ENCODE measurements at places on chromosomes 12 and 14.
A peak's percentile ranks its signal among the peaks of the same experiment; 100 is the strongest.

- DNase-seq, result no peak
These were observed 23.7 kb downstream of the NINJ2 start for GRCh38 chr12:639566-639965.

GRCh38 chr12:201361-201760, 12.6 kb downstream of the SLC6A12 start:
- DNase-seq, result no peak

GRCh38 chr12:103773109-103773910, 67.7 kb downstream of the NT5DC3 start:
- no peak for DNase-seq

- no peak for DNase-seq
These were observed 113.8 kb downstream of the KCNK10 start for GRCh38 chr14:88209273-88209672.

DNA sequence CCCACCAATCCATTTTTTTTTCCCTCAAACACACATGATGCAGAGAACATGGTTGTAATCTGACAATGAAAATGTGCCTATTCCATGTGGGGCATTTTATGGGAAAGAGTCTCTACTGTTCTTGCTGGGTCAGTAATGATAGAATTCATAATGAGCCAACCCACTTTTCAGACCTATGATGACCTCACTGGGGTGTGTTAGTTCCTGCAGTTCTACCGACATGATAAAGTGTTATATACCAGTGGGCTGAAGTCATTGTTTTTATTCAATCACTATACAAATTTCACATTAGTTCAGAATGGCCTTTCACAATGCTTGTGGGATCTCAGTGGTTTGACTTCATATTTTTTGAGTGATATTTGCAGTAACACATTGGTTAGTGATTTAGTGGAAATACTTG, 47.5 kb downstream of the PPFIBP1 start:
- DNase-seq, result no peak

- no peak for DNase-seq
These were observed 24.6 kb upstream of the LTBP2 start for GRCh38 chr14:74636424-74637177.

DNA sequence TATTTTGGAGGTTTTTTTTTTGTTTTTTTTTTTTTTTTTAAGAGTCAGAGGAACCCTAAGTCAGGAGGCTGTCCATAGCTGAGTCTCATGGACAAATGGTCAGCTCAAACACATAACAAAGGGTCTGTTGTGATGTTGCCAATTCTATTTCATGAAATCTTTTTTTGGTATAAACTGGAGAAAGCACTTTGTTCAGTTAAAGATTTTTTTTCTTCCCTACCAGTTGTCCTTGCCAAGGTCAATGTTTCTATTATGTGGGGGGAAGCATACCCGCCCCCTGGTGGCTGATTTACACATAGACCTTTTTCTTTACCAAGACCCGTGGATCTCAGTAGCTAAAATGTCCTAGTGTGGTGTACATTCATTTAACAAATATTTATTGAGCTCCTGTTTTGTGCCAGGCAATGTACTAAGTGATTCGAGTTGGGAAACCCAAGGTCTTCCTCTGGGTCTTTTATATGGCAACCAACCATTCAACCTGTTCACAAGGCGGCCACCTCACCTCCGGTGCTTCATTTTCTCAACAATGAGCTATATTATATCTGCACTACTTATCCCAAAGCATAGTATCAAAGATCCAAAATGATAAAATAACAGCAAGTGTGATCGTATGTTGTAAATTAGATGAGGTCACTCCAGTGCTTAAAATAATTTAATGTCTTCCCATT, 214.5 kb downstream of the PAH start:
- DNase-seq, result no peak

GRCh38 chr12:546265-546919, 86.7 kb downstream of the B4GALNT3 start:
- no peak for DNase-seq

GRCh38 chr12:56521590-56522371, at the start of gene RBMS2:
Gene RBMS2 (plus strand): TSS chr12:56521820. CDS start chr12:56522024, 204 bp downstream.
- peak; percentile 4 for DNase-seq

- DNase-seq, result peak; percentile 59
These were observed 19.0 kb upstream of the RNASE12 start for GRCh38 chr14:20610002-20610765.

DNA sequence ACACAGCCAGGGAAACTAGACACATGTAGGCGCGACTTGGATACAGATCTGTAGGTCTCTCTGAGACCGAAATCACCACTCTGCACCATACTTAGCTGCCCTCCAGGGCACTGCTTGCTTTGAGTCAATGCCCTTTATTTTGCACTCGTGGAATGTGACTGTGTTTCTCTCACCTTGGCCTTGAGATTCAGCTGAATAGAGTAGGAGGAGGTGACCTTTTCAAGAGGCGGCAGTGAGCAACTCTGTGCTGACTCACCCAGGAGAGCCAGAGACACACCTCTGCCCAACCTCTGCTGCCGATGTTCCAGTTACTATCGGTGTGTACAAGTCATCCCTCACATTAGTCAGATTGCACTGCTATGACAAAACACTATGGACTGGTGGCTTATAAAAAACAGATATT, 583.4 kb downstream of the VRK1 start:
- peak; percentile 37 for DNase-seq

DNA sequence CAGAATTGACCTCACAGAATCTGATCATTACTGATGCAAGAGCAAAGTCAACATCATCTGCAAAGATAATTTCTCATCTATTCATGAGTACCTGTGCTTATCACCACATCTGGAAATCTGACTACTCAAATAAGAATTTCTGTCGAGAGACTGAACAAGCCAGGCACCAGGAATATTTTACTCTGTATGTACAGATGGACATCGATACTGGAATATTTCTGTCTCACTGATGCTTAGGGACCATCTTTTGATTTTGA, 105.2 kb downstream of the BICD1 start:
- no peak for DNase-seq

DNA sequence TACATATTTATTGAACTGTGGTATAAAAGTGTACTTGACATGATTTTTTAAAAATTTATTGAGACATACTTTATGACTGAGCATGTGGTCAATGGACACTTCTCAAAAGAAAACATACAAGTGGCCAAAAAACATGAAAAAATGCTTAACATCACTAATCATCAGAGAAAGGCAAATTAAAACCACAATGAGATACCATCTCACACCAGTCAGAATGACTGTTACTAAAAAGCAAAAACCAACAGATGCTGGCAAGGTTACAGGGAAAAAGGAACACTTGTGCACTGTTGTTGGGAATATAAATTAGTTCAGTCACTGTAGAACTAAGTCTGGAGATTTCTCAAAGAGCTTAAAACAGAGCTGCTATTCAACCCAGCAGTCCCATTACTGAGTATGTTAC, 1177.6 kb downstream of the GALC start:
- DNase-seq, result no peak

DNA sequence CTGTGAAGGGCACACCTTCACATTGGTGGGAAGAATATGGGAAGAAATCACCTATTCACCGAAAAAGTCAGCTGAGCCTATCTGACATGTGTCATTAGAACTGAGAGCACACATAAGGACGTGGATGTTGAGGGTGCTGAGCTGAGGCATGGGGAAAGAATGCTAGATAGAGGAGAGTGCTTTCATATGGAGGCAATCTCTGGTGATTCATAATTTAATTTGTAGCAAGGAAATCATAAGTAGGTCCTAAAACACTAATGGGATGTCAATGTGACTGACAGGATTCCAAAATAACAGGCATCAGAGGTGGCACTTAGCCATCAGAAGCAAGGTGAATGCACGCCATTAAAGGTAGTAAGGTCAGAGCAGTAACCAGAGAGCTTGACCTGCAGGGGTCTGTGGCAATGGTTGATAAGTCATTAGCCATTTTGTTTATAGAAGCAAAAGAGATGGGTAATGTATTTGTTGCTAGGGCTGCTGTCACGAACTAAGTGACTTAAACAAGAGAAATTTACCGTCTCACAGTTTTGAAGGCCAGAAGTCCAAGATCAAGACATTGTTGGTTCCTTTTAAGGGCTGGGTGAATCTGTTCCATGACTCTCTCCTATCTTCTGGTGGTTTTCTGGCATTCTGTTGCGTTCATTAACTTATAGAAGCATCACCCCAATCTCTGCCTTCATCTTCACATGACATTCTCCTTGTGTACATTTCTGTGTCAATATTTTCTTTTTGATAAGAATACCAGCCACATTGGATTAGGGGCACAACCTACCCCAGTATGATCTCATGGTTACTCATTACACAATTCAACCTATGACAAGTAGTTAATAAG, 69.3 kb downstream of the ANKS1B start:
- no peak for DNase-seq

DNA sequence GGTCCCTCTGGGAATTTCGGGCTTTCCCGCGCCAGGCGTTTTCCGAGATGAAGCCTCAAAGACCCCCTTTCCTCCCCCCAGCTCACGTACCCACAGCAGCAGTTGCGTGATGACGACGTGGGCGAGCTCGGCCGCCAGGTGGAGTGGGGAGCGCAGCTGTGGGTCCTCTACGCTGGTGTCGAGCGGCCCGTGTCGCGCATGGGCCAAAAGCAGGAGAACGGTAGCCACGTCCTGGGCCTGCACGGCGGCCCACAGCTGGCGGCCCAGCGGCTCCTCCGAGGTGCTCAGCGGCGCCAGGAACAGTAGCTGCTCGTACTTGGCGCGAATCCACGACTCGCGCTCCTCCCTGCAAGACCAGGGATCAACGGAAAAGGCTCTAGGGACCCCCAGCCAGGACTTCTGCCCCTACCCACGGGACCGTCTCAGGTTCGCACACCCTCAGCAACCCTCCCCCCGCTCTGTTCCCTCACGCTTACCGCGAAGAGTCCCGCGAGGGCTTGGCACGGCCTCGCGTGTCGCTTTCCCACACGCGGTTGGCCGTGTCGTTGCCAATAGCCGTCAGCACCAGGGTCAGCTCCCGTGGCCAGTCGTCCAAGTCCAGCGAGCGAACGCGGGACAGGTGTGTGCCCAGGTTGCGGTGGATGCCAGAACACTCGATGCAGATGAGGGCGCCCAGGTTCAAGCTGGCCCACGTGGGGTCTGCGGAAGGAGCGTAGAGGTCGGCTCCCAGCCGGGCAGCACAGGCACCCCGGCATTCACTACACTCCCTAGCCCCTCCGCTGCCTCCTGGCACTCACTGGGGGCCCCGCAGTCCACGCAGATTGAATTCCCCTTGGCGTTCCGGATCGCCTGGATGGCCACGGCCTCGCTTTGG, 11.4 kb downstream of the AGAP2 start:
- no peak for DNase-seq

GRCh38 chr12:57027805-57028153, 11.4 kb upstream of the TAC3 start:
- DNase-seq, result no peak

DNA sequence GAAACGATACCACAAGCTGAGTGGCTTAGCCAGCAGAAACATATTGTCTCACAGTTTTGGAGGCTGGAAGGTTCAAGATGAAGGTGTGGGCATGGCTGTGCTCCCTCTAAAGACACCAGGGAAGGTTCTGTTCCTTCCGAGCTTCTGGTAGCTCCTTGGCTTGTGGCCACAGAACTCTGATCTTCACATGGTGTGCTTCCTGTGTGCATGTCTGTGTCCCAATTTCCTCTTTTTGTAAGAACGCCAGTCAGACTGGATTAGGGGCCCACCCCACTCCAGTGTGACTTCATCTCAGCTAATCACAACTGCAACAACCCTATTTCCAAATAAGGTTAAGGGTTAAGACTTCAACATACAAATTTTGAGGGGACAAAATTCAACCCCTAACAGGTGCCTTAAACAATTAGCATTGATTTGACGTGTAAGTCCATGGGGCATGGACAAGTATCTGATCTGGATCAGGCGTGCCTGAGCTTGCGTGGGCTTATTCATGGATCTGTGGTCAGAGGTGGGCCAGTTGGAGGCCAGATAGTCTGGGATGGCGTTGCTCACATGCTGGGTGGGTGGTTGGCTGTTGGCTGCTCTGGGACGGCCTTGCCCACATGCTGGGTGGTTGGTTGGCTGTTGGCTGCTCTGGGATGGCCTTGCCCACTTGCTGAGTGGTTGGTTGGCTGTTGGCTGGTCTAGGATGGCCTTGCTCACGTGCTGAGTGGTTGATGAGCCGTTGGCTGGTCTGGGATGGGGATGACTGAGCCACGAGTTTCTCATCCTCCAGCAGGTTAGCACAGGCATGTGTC, 88.5 kb downstream of the LGMN start:
- no peak for DNase-seq

DNA sequence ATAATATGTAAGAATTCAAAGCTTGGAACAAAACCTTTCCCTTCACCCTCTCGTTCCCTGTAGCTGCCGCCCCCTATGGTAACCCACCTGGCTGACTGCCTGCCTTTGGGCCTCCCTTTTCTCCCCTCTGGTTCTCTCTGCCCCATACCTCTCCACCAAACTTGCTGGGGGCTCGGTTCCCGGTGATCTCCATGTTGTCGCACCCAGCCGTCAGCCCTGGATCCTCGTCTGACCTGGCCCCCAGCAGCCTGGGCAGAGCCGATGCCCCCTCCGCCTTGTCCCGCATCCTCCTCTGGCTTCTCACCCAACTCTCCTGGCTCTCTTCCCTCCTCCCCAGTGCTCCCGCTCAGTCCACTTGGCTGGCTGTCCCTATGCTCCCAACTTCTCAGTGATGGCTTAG, 4.5 kb downstream of the CYP46A1 start:
- no peak for DNase-seq

DNA sequence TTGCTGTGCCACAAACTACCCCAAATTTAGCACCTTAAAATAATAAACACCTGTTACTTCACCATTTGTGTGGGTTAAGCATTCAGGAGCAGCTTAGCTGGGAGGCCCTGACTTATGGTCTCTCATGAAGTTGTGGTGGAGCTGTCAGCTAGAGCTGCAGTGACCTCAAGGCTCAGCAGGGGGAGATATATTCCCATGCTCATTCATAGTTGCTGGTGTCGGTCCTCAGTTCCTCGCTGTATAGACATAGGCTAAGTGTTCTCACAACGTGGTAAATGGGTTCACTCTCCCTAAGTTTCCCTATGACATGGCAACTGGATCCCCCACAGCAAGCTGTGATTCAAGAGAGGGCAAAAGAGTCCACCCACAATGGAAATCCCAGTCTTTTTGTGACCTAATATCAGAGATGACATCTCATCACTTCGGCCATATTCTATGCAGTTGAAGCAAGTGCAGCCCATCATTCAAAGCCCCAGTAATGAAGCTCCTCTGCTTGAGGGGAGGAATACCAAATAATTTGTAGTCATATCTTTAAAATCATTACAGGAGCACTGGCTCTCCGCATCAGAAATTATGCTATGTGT, 41.1 kb downstream of the PRB3 start:
- no peak for DNase-seq

DNA sequence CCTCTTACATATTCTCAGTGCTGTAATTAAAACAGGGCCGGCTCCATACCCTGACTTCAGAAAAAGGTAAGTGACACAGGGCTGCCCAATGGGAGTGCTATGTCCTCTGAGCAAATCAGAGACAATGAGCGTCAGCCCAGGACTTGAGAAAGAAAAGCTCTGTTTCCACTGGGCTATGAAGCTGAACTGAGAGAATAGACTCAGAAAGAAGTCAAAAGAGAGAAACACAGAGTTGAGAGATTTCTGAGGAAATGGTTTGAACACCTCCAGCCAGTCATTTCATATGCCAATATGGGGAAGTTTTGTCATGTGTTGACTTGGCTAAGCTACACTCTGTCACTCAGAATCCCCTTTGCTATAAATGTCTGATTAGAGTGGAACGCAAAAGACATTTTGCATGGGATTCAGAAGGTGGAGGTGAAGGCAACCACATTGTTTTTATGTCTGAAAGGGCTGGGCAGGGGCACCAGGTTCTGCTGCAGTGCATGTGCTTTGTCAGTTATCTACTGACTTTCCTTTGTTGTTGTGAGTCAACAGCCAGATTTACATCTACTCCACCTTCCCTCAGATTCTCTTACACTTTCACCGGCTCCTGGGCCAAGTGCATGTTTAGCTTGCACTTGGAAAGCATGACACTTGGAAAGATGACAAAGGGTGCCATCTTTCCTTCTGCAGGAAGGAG, 313.3 kb downstream of the DUSP6 start:
- no peak for DNase-seq

All from stimulated activated CD8-positive, alpha-beta memory T cell treated with anti-CD3 and anti-CD28 coated beads, Interleukin-15, amount 100 ng/mL, for 4 hours (primary cell).